ENCODE measurements at places on chromosomes 6 and 20.

DNA sequence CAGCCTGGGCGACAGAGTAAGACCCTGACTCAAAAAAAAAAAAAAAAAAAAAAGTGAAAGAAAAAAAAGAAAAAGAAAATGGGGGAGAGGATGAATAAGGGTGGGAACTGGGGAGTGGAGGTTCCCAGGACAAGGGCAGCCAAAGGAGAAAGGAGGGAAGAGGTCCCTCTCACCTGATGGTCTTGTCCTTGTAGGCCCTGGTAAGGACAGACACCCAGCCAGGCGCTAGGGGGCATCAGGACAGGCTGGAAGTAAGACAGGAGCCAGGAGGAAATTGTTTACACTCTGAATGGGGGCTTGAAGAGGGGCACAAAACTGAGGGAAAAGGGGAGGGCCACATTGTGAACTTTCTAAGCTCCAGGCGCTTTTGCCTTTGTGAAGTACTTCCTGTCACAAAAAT lies 2.3 kb upstream of the ALDH5A1 start:
- DNase-seq, result no peak

- no peak for DNase-seq
These were observed 103.6 kb downstream of the MAP3K7 start for GRCh38 chr6:90483116-90483839.

DNA sequence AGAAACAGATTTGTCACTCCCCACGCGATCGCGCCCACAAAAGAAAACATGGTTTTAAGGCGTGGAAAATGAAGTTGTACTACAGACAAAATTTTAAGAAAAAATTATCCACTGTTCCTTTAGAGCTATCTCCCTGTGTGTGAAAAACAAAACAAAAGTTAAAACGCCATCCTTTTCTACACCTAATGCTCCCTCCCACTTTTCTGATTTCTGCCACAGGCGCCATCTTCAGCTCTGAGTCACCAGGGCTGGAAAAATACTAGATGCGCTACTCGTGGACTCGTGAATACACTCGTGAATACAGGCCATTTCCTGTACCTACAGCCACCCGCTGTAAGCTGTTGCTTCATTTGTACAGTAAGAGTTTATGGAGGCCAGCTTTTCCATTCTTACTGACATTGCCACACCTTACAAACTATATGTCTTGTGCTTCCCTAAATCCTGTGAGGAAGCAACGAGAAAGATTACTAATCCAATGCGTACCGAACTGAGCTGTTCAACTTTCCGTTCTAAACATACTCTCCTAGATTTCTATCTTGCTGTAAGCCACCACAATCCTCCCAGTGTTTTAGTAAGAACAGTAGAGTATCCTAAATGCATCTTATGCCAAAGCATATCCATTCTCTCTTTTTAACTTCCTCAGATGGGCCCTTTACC lies 773 bp upstream of the AHI1 start:
- peak; percentile 56 for DNase-seq

GRCh38 chr6:167648501-167649278 lies 178.0 kb upstream of the AFDN start:
- no peak for DNase-seq

GRCh38 chr6:2652611-2653010 lies 98.1 kb downstream of the MYLK4 start:
- no peak for DNase-seq

DNA sequence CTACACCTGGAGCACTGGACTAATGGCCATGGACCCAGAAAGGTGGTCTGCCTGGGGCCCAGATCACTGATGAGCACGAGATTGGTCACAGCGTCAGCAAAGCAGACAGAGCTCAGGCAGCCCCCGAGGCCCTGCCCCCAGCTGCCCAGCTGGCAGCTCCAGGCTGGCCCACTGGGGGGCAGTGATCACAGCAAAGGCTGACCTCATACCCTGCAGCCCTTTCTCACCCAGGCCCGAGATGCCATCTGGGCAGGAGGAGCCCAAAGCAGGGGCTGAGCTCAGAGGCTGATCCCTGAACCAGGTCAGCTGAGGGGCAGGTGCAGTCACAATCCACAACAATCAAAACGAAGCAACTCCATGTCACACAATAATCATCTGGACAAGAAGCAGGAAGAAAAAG lies 4.1 kb downstream of the MAP1LC3A start:
- no peak for DNase-seq

DNA sequence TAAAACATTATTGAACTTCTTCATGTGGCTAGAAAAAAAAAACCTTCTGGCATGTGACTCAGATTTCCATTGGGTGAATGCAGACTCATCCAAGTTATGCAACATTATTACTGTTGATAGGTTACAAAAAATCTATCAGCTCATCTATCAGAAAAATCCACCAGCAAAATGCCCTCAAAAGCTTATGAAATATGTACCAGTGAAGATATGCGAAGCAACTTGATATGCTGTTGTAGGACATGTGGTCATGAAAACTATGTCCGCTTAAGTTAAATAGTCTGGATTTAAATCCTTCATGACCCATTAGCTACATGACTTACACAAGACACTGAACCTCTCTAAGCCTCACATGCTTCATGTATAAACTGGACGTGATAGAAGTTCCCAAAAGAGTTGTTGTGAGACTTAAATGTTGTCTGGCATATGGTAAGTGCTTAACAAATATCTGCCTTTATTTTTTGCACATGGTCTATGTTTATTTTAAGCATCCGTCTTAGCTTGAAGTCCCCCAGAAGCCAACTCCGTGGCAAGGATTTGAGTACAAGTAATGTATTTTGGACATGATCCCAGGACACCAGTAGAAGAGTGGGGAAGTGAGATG lies 12.5 kb upstream of the BFSP1 start:
- DNase-seq, result no peak

DNA sequence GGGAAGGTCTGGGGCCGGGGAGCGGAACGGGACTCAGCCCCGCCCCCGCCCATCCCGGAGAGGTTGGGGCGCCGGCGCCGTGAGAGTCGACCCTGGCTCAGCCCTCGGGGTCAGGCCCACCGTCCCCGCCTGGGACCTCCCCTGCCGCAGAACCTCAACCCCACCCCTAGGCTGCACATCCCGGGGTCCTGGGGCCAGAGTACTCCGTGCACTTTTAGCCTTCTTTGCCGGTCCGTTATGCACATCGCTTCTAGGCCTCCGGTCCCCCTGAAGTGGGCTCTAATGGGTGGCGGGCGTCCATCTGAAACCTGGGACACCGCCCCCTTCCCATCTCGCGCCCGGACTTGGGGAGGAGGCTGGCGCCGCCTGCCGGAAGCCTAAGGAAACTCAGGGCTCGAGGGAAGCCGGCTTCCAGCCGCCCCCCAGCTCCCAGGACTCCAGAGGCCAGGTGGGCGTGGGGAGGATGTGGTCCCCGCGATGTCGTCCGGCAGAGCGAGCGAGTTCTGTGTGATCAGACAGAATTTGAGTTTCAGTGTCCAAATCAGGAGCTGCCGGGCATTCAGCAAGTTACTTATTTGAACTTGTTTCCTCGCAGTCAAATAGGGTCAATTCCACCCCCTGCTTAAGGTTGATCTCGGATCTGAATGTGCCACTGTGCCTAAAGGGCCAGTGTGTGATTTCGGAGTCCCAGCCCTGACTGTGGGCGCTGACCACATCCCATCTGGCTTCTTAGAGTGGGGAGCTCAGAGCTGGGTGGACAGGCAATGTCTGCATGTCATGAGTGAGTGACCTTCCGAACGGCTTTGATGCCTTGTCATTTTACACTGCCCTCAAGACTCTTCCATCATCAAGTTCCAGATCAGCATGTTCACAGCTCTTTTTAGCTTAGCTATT lies 47.6 kb downstream of the CPXM1 start:
- DNase-seq, result peak; percentile 65

GRCh38 chr6:7561153-7561964 lies 19.9 kb downstream of the DSP start:
- DNase-seq, result peak; percentile 63

GRCh38 chr20:10259166-10259565 lies 40.5 kb downstream of the SNAP25 start:
- DNase-seq, result no peak

GRCh38 chr6:131683479-131683878 lies 17.7 kb downstream of the OR2A4 start:
- DNase-seq, result no peak

DNA sequence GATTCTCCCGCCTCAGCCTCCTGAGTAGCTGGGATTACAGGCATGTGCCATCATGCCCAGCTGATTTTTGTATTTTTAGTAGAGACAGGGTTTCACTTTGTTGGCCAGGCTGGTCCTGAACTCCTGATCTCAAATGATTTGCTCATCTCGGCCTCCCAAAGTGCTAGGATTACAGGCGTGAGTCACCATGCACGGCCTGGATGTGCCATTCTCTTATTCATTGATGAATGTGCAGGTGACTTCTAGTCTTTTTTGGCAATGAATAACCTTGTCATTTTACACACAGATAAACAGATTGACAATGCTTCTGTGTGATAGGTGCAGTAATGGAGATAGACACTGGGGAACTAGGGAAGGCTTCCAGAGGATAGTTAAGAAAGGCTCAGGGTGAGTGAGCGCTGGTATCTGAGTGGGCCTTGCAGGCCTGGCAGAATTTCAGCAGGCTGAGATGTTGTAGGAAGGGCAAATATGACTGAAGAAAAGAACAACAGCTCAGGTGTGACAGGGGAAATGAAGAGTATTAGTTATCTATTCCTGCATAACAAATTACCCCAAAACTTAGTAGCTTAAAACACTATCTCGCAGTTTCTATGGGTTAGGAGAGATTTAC lies 23.3 kb downstream of the PPARD start:
- DNase-seq, result no peak

- DNase-seq, result no peak
These were observed 203.0 kb downstream of the FARS2 start for GRCh38 chr6:5464099-5464885.

DNA sequence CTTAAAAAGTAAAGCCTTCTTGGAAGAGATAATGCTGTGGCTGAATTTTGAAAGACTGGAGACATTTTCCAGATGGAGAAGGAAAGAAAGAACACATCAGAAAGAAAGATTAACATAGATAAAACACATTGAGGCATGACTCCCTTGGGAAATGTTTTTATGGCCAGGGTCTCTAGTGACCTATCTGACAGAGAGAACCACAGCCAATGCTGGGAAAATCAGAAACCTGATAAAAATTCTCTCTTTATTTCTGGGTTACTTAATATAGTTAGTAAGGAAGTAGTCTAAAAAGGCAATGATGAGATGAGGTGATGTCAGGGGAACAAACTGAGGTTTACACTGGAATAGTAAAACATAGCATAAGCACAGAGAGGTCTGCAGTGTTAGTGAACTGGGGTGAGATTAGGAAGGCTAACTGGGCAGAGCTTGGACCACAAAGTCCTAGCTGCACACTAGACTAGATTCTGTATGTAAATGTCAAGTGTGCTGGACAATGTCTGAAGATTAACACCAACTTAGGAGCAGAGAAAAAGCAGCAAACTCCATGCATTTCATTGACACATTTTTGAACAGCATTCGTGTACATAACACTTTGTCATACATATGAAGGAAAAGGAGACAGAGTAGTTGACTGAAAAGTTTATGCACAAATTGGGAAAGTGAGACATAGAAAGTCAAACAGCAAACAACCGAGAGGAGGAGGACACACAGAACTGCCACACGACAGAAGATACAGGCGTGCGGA lies 31.0 kb downstream of the ELOVL2 start:
- no peak for DNase-seq

DNA sequence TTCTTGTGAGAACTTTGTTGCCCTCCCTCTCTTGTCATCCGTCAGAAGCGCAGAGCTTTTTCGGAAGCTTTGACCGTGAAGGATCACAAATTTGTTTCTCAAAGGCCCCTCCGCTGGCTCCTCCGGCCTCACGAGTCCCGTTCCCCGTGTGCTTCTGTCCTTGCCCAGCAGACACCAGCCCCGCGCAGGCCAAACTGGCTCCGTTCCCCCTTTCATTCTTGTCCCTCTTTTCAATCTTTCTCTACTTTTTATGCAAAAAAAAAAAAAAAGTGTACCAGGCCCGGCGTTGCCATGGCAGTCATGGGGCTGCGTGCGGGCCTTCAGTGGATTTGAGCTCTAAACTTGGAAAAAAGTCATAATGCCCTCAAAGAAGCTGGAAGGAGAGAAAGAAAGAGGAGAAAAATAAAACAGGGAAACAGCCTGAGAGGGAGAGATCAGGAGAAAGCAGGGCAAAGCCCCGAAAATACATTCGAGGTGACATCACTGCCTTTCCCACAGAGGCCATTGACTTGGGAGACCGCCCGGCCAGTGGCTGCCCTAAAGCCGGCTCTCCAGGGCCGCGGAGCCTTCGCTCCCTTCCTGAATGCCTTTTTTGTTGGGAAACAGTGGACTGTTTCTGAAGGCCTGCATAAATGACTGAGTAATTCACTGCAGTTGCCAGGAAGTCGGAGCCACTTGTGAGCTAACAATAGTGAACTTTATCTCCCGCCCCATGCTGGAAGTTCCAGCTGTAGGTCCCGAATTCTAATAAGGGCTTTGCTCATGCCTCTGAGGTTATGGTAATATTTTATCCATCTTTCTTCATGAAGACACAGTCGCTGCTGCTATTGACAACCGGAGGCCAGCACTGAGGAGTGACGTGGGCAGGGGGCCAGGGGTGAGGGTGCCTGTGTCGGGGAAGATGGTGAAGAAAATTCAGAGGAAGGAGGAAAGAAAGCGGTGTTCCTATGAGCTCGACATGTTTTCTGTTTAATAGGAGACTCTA lies 670.9 kb downstream of the QKI start:
- no peak for DNase-seq

GRCh38 chr6:168009331-168009730 lies 11.9 kb downstream of the KIF25 start:
- no peak for DNase-seq

GRCh38 chr20:8994045-8994444 lies 74.8 kb upstream of the PLCB4 start:
- DNase-seq, result no peak

GRCh38 chr20:41142919-41143318 lies 5.6 kb downstream of the PLCG1 start:
- DNase-seq, result no peak

- DNase-seq, result no peak
These were observed 368.1 kb upstream of the JARID2 start for GRCh38 chr6:14877758-14878157.

- DNase-seq, result no peak
These were observed 13.0 kb downstream of the AFDN start for GRCh38 chr6:167839755-167840154.

DNA sequence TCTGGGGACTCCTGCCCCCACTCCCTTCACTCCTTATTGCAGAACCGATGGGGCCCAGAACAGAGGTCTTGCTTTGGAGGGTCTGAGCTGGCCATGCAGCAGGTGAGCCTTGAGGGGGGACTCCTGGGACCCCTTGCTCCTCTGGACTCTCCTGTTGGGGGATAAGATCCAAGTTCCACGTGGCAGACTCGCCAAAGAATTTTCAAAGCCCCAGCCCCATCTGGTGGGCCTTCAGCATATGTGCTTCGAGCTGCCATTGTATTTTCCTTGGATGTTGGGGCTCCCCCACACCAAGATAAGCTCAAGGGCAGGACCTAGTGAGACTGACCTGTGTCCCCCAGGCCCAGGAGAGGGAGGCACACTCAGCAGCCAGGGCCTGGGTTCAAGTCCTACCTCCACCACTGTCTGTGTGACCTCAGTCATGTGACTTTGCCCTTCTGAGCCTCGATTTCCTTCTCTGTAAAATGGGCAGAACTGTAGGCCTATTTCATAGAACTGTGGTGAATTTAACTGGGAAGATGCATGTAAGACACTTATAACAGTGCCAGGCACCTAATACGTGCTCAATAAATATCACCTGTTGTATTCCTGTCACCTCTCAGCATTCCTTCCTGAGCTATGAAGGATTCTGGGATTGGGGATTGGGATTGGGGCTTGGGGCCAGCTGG lies 115.5 kb downstream of the VEGFA start:
- DNase-seq, result no peak
